ENCODE measurements at places on chromosomes 1 and 21.
A peak's percentile ranks its signal among the peaks of the same experiment; 100 is the strongest.

- no peak overlapping the region for H3K27ac ChIP-seq
- no peak for DNase-seq
- H3K27me3 ChIP-seq = no peaks in the 10 kb centered on the region
- H3K36me3 ChIP-seq = no peaks in the 10 kb centered on the region
- no peaks in the 10 kb centered on the region for H3K4me1 ChIP-seq
- H3K4me3 ChIP-seq = no peak overlapping the region
Observed at GRCh38 chr1:81006502-81006901, 794.2 kb upstream of the ADGRL2 start.

DNA sequence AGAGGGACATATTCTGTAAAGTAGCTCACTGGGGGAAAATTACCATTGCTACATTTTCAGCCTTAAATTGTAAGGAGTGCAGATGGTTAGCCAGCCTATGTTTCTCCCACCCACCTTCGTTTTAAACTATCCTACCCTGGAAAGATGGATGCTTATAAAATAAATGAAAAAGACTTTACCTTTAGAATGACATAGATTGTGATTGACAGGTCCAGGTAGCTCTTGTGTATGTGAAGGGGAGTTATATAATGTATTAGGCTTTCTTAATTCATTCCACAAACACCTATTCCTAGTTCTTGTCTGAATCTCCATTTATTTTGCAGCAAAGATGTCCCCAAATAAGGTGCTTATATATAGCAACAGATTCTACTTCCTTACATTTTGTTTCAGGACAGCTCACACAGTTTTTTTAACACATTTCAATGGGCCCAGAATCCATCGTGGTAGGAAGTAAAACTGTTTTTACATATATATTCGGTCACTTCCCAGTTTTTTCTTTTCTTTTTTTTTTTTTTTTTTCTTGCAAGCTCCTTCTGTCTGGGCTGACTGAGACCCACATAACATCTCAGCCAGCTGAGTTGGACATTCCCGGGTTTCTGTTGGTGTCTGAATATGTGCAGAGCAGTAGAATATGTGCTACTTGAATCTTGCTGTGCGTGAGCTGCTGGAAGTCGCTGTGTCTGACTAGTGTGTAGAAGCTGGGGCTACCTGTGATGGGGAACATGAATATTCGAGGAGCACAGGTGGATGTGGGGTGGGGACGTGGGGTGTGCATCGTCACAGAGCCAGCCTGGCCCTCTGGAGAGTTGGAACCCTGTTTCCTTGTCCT, 27.8 kb downstream of the UCK2 start:
- peaks cover 26% of the 10 kb centered on the region for H3K4me1 ChIP-seq
- no peaks in the 10 kb centered on the region for H3K36me3 ChIP-seq
- DNase-seq = no peak
- no peak overlapping the region for H3K4me3 ChIP-seq
- H3K27ac ChIP-seq = no peak overlapping the region
- no peaks in the 10 kb centered on the region for H3K27me3 ChIP-seq

DNA sequence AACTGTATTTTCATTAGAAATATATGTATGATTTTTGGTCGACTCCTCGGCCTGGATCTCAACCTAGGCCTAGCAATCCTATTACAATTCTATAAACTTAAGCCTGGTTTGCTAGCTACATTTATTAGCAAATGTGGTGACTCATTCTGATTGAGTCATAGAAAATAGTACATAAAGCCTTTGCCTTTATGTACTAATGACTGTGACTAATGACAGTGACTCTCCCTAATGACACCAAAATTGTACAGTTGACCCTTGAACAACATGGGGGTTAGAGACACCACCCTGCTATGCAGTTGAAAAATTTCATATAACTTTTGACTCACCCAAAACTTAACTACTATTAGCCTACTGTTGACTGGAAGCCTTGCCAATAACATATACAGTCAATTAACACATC, 78.9 kb downstream of the CLEC20A start:
- H3K27ac ChIP-seq = no peak overlapping the region
- no peaks in the 10 kb centered on the region for H3K36me3 ChIP-seq
- peaks cover 1% of the 10 kb centered on the region for H3K4me1 ChIP-seq
- DNase-seq = peak; percentile 91
- H3K27me3 ChIP-seq = no peaks in the 10 kb centered on the region

DNA sequence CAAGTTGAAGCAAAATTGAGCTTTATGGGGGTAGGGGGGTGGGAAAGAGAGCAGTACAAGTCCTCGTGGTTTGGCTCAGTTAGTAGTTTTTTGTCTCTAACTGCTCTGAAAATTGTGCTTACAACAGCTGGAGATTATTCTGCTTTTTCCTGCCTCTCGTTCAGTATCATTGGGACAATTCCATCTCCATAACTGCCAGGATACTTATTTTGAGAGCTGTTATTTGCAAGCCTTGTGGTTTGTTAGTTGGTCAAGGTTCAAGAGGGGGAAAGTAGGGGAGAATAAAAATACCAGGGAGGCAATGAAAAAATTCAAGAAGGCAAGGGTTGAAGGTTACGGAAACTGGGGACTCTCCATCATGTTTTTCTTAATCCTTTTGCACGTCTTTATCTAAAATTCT, 811.8 kb upstream of the ADGRL2 start:
- no peaks in the 10 kb centered on the region for H3K36me3 ChIP-seq
- no peak for DNase-seq
- H3K27me3 ChIP-seq = no peaks in the 10 kb centered on the region

DNA sequence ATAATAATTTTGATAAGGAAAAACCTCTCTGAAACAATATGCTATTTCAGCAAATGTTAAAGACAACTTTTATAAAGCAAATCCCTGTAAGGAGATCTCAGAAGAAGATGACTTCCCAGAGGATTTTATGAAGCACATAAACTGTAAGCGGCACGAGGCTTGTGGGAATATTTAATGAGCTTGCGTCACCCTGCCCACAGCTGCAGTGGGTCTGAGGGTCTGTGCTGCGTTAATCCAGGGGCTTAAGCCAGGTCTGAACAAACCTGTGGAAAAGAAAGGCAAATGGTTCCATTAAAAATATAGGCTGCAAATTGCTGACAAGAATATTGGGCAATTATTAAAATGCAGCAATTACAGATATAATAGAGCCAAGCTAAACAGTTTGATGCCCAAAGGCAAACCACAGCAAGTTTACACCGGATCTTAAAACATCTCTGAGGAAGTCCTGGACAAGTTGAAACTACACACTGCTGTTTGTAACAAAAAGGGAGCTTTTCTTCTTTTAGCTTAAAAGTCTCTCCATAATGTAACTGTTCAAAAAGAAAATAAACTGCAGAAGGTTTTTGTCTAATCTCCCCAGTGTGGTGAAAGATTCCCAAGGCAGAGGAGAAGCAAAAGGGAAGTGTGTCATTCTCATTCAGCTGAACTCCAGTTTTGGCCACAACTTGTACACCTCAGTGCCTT, 21.8 kb downstream of the TGFBR3 start:
- no peaks in the 10 kb centered on the region for H3K27me3 ChIP-seq
- no peak overlapping the region for H3K4me3 ChIP-seq
- H3K36me3 ChIP-seq = peaks cover 7% of the 10 kb centered on the region
- H3K27ac ChIP-seq = no peak overlapping the region

- H3K27ac ChIP-seq = no peak overlapping the region
- no peaks in the 10 kb centered on the region for H3K36me3 ChIP-seq
- no peaks in the 10 kb centered on the region for H3K27me3 ChIP-seq
Observed at GRCh38 chr1:235776396-235776795, 90.3 kb downstream of the LYST start.

- H3K4me3 ChIP-seq = no peak overlapping the region
- H3K4me1 ChIP-seq = no peaks in the 10 kb centered on the region
- DNase-seq = no peak
- H3K36me3 ChIP-seq = peaks cover 25% of the 10 kb centered on the region
- H3K27ac ChIP-seq = no peak overlapping the region
Observed at GRCh38 chr1:231272173-231272572, 31.2 kb downstream of the GNPAT start.

DNA sequence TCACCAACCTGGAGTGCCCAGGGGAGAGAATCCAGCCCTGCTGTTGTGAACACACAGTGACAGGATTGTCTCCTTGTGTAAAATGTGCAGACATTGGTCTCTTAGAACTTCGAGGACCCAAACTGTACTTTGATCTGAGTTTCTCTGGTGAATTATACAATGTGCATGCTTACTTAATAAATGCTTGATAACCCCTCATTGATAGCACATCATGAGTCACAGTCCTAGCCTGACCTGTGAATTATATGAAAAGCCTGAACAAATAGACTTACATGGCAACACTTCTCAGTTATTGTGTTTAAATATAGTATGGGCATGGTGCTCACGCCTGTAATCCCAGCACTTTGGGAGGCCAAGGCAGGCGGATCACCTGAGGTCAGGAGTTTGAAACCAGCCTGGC, 22.6 kb downstream of the IFNGR2 start:
- peaks cover 54% of the 10 kb centered on the region for H3K36me3 ChIP-seq
- no peaks in the 10 kb centered on the region for H3K27me3 ChIP-seq
- no peak overlapping the region for H3K27ac ChIP-seq
- H3K4me1 ChIP-seq = no peaks in the 10 kb centered on the region
- DNase-seq = peak; percentile 24

GRCh38 chr1:200786788-200787187, 48.1 kb downstream of the CAMSAP2 start:
- no peak overlapping the region for H3K27ac ChIP-seq
- no peak for DNase-seq
- peaks cover 5% of the 10 kb centered on the region for H3K4me1 ChIP-seq
- H3K27me3 ChIP-seq = no peaks in the 10 kb centered on the region
- peaks cover 17% of the 10 kb centered on the region for H3K36me3 ChIP-seq

DNA sequence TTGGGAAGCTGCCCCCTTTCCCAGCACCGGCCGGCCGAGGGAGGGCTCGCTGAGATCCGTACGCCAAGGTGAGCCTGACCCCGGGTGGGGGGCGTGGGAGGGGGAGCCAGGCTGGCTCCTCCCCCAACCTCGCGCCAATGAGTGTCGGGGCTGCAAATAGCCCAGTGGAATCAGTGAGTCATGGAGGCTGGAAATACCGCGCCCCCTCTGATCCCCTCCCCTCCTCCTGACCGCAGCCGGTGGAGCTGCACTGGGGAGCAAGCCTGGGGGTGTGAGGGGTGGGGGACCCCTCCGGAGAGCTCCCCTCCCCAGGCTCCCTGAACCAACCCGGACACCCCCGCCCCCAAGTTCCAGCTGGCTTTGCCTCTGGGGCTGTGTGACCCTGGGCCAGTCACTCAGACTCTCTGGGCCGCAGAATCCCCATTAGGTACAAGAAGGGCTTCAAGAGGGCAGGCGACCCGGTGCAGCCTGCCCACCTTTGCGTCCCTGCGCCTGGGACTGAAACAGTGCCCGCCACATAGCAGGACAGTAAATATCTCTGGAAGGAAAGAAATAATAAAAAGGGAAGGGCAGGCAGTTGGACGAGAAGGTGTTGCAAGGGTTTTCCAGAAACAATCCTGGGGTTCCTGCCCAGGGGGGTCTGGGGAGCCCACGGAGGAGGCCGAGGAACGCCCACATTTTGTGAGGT, 4.5 kb downstream of the HSPB7 start:
- H3K27me3 ChIP-seq = no peaks in the 10 kb centered on the region
- peak overlapping the region; percentile 8 for H3K4me3 ChIP-seq
- H3K27ac ChIP-seq = no peak overlapping the region
- H3K36me3 ChIP-seq = no peaks in the 10 kb centered on the region
- DNase-seq = peak; percentile 70

DNA sequence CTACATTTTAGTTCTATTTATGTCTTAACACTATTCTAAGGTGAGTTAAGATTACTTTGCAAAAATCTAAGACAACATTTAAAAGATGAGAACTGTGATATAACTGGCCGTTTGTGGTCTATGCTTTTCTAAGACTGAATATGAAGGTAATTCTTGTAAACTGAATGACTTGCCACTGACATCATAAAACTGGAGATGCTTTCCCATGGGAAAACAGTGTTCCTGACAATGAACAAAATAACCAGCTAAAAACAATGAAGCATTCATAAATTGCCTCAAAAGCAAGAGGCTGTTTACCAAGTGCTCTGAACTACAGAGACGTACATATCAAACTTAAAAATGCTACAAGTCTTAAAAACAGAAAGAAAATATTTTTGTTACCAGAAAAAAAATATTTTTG, 54.7 kb downstream of the APP start:
- no peak overlapping the region for H3K27ac ChIP-seq
- peak; percentile 75 for DNase-seq
- H3K36me3 ChIP-seq = peaks cover 5% of the 10 kb centered on the region

- no peaks in the 10 kb centered on the region for H3K27me3 ChIP-seq
- peak; percentile 11 for DNase-seq
- no peak overlapping the region for H3K4me3 ChIP-seq
Observed at GRCh38 chr1:65658122-65658521, 134.6 kb upstream of the PDE4B start.

Data from IMR-90 (cell line).